ENCODE measurements at places on chromosomes 16 and 17.

- no peak for DNase-seq
Measured at GRCh38 chr17:16044487-16044886, 44.9 kb downstream of the TTC19 start.

- DNase-seq, result no peak
Measured at GRCh38 chr17:80221351-80222105, 1.3 kb downstream of the SLC26A11 start.

GRCh38 chr17:32443827-32444300 is 446 bp upstream of the PSMD11 start:
- DNase-seq, result no peak

GRCh38 chr17:79633993-79634813 is 23.4 kb upstream of the RBFOX3 start:
- no peak for DNase-seq

GRCh38 chr17:9810100-9810949 is 11.6 kb downstream of the GSG1L2 start:
- no peak for DNase-seq

- no peak for DNase-seq
Measured at GRCh38 chr16:1961651-1962067, 2.3 kb downstream of the NDUFB10 start.

DNA sequence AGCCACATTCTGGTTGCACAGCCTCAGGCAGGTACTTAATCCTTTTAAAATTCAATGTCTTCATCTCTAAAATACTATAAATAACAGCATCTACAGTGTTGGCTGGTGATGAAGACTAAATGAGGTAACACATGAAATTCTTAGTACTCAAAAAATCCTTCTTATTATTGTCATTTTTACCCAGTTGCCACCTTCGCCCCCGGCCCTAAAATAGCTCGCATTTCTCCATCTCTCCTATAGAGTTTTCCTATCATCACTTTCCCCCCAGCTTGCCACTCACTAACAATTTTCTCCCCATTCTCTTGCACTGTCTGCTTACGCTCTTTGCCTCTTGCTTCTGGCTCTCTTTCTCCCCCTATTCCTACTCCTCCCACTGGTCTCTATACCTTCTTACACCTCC is 59.9 kb upstream of the MARCHF10 start:
- no peak for DNase-seq

GRCh38 chr17:4897198-4897687 is 2.1 kb upstream of the C17orf107 start:
- DNase-seq, result no peak

GRCh38 chr16:53257001-53257400 is 177.3 kb upstream of the RBL2 start:
- DNase-seq, result no peak

GRCh38 chr16:668519-669171 is 713 bp downstream of the RHOT2 start:
- DNase-seq, result no peak

DNA sequence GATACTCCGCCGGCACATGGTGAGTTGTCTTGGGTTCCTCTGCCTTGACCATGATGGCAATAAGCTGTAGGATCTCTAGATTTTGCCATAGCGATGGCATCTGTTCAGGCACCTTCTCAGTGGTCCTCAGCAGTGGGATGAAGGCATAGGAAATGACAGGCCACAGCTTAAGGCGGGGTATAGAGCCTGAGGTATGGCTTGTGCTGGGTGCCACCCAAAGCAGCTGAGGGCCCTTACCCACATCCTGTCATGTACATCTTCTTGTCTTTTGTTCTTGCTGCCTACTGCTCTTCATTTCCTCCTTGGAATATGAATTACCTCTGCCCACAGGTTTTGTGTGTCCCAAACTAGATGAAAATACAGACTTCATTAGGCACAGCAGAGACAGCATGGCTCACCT is 29.5 kb downstream of the KAT7 start:
- DNase-seq, result peak; percentile 30

DNA sequence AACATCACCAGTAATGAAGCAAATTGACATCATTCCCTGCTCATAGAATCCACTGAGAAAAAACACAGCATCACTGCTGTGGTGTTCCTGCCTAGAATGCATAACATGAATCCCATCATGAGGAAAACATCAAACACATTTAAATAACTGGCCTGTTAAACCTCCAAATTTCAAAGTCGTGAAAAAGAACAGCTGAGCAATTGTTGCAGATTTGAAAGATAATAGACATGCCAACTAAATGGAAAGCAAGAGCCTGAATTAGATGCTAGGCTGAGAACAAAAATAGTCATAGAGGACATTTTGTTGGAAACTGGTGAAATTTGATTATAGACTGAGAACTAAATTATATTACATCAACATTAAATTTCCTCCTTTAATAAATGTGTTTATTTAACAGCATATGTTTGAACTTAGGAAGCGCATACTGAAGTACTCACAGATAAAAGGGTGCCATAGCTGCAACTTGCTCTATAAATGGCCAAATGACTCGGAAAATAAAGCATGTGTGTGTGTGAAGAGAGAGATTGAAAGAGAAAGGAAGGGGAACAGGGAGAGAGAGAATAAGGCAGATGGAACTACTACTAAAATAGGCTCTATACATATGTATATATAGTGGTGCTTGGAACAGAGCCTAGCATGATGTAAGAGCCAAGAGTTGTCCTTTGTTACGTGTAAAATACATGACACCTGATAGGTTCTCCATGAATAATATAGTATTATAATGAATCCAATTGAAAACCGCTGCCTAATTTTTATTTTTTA is 305.0 kb upstream of the MON1B start:
- no peak for DNase-seq

DNA sequence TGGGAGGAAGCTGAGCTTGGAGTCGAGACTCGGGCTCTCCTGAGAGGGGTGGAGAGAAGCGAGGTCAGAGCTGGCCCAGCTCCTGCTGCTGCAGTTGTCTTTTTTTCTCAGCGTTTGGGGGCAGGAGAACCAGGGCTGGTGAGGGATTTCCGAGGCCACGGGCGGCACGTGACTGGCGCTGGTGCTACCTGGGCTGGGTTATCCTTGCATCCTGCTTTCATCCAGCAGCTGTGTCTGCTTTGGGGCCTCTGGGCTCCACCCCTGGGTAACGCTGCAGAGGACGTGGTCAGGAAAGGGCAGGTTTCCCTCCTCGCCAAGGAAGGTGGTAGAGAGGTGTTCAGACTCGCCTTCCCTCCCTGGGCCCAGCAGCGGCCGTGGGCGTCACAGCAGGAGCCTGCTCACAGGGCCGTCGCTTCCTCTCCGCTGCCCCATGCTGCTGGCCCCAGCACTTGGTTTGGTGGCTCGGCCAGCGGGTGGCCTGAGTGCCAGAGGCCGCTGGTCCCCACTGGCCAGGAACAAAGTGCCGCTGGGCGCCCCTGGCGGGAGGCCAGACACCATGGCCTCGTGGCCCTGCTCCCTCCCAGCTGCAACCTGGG is 22.5 kb downstream of the GSE1 start:
- no peak for DNase-seq

DNA sequence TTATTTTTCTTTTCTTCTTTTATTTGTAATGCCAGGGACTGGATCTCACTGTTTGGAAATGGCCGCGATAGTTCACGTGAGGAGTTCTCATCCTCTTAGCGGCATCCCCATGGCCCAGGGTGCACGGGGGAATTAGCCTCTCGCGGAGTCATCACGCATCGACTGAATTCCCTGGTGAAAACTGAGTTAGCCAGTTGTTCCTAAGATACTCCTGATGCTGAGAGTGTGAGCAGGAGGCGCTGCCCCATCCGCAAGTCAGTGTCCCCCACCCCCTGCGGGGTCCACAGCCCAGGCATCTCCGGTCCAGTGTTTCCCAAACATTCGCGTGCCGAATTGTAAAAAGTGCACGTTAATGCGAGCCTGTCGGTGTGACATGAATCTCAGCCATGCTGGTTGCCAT is 277.2 kb downstream of the CPPED1 start:
- no peak for DNase-seq
